Thymus (tissue), 14 donors: ENCODE measurements at places on chromosomes 6 and 20.
A peak's percentile ranks its signal among the peaks of the same experiment; 100 is the strongest.

GRCh38 chr6:41937861-41938574 lies 3.6 kb downstream of the CCND3 start:
- H3K27ac ChIP-seq, result peak overlapping the region; percentile 62
- peak overlapping the region; percentile 62 for H3K4me3 ChIP-seq
- no peaks in the 10 kb centered on the region for H3K27me3 ChIP-seq
- DNase-seq, result peak; percentile 26
- peaks cover 74% of the 10 kb centered on the region for H3K4me1 ChIP-seq
- peaks cover 74% of the 10 kb centered on the region for H3K36me3 ChIP-seq

- H3K27ac ChIP-seq, result no peak overlapping the region
- H3K4me1 ChIP-seq, result no peaks in the 10 kb centered on the region
- no peak overlapping the region for H3K4me3 ChIP-seq
- H3K36me3 ChIP-seq, result no peaks in the 10 kb centered on the region
- no peak for DNase-seq
- no peaks in the 10 kb centered on the region for H3K27me3 ChIP-seq
Measured at GRCh38 chr20:60071965-60072364, 113.7 kb downstream of the CDH26 start.

GRCh38 chr6:30793521-30794194 lies 49.3 kb upstream of the IER3 start:
- no peak for DNase-seq
- H3K27ac ChIP-seq, result peak overlapping the region; percentile 96
- H3K4me1 ChIP-seq, result peaks cover 28% of the 10 kb centered on the region
- H3K4me3 ChIP-seq, result no peak overlapping the region

DNA sequence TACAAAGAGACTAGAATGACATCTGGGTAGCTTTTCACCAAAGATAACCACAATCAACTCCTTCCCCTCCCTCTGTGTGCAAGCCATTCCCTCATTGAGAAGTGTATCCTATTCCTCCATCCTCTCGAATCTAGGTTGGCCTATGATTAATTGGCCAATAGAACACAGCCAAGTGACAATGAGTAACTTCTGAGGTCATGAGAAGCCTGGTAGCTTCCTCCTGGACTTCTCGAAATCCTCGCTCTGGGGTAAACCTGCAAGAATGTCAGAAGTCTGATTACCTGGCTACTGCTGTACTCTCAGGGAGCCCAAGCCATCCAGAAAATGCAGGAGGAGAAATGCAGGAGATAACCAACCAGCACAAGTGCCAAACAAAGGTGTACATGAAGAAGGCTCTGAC lies 13.1 kb downstream of the ARHGAP18 start:
- H3K27me3 ChIP-seq, result no peaks in the 10 kb centered on the region
- no peak for DNase-seq
- no peak overlapping the region for H3K4me3 ChIP-seq
- H3K27ac ChIP-seq, result no peak overlapping the region

DNA sequence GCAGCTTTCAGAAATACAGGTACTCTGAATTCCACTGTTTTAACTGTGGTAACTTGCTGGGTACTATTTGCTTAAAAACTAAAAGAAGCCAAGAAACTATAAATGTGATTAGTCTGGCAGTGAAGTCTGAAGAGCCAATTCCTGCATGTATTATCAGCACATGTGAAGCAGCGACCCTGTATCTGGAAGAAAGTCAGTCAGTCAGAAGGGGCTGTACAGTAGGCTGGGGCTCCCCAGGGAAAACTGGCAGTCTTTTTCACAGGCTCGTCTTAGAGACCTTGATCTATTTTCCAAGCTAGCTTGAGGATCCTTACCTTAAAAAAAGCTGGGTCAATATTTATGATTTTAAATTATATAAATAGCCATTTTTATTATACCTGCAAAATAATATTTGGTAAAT lies 104.9 kb downstream of the PDSS2 start:
- H3K27me3 ChIP-seq, result no peaks in the 10 kb centered on the region
- H3K4me1 ChIP-seq, result no peaks in the 10 kb centered on the region
- no peaks in the 10 kb centered on the region for H3K36me3 ChIP-seq
